Activated CD4-positive, CD25-positive, alpha-beta regulatory T cell (primary cell): ENCODE measurements at places on chromosomes 12 and 14.

GRCh38 chr14:69685716-69686115, 74.3 kb downstream of the SUSD6 start:
- no peak for DNase-seq

GRCh38 chr14:83312511-83312910, 1778.9 kb upstream of the SEL1L start:
- no peak for DNase-seq

- DNase-seq: no peak
These were observed 72.9 kb upstream of the FRMD6 start for GRCh38 chr14:51578853-51579252.

- DNase-seq: no peak
These were observed 2.0 kb upstream of the RNASE8 start for GRCh38 chr14:21055432-21056117.

GRCh38 chr12:121144416-121144914, 11.8 kb downstream of the P2RX7 start:
- no peak for DNase-seq

DNA sequence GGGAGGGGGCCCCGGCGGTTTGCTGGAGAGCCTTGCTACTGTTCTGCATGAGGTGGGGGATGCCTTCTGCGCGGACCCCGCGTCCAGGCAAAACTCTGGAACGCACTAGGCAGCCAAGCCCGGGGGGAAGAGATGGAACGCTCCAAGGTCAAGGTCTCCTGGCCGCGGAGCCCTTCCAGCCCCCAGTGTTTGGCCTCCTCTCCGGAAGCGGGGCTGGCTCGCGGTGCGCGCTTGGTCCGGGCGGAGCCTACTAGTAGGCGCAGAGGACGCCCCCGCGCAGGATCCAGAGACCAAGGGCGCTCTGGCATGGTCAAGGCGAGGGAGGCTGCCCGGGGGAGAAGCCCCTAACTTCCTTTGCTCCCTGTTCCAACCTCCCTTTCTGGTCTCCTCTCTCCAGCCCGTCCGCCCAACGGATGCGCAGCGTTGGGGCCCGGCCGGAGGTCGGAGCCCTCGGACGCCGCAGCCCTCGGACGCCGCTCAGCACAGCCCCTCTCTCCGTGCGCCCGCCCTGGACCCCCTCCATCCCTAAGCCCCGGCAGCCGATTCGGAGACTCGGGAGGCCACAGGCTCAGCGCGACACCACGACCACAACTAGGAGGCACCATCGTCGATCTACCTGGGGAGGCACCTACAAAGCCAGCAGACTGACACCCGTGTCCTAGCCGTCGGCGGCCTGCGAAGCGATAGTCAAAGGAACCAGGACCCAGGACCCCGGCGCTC, 669 bp upstream of the KCNK13 start:
- DNase-seq: no peak

GRCh38 chr14:99780690-99781089, 12.5 kb upstream of the EML1 start:
- no peak for DNase-seq

DNA sequence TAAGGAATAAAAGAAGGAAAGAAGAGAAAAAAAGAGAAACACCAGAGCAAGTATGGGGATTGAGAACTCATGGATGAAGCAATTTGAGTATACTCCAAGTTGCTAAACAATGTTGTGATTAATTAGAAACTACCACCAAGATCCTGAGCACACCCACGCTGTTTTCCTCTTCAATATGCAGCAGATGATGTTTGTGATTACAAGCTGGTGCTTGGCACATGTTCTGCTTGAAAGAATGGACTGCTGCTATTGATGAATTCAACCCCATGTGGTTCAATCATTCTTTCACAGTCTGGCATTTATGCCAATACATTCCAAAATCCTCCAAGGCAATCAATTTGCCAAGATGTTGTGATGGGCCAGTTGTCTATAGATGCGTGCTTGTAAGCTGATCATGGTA, 146.8 kb downstream of the SLC2A13 start:
- DNase-seq: no peak

DNA sequence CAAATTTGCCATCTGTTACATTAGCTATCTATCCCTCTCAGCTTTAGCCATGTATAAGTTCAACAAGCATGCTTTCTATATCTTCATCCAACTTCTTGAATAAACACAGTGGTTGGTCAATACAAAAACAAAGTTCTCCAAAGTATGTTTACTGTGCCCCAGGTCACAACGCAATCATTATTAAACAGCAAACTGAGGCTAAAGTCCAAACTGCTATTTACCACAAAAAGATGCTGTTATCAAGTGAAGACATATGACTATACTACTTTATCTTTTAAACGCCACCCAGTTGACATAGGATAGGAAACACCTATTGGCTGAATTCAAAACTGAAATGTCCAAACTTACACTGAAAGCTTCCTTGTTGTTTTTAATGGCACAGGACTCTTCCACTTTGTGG, 11.7 kb downstream of the ZCCHC8 start:
- DNase-seq: no peak

GRCh38 chr12:95205685-95206084, 11.6 kb downstream of the FGD6 start:
- no peak for DNase-seq

- no peak for DNase-seq
These were observed 84.3 kb upstream of the NCOR2 start for GRCh38 chr12:124651516-124652273.

DNA sequence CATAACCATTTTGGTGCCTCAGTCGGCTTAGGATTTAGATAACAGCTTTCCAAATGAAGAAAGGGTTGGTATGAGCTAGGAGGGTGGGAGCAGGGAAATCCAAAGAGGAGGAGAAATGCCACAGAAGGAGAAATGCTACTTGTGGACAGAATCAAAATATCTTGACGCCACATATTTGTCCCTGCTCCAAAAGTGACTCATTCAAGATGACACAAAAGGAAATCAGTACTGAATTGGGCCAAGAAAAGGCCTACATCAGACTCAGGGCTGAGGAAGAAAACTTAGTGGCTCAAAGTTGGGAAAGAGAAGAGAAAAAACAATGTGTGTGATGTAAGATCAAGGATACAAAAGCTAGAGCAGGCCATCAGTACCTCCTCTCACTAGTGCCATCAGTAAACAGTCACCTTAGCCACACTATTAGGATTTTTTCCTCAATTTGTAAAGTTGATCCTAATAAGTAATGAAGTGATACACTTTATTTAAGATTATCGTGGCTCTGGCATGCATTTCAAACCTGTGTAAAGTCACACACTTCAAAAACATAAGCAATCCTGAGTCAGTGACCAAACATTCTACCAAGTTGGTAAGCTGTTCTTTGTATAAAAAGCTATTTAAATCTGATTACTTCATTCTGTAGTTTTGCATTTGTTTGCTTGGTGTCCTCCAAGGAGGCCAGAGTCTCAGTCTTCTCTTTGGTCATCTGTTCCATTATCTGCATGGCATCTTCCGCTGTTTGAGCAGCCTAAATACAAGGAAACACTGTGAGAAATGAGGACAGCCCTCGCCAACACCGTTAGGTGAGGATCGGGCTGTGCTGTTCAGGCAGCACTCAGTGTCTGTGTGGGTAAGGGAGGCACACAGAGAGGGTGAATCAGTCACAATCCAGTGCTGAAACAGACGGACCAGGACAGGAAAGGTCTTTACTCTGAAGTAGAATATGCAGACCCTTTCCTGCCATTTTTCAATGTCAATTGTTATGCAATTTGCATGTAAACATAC, 52.6 kb upstream of the VPS33A start:
- no peak for DNase-seq

DNA sequence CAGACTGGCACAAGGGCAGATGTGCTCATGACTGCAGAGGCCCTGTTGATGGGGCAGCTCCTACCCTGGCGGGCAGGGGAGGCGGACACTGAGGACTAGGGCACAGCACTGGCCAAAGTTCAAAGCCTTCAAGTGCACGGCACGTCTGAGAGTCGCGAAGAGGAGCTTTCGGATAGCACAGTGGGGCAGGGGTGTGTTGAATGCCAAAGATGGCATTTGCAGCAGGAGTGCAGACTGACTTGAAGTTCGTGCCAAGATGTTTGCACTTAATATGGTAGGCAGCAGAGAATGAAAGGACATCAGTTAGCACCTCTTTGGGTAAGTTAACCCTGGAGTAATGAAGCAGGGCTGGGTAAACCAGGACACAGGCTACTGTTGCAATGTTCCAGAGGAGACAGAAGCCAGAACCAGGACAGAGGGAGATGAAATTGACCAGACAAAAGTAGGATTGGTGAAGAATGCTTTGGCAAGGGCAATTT, 6.7 kb upstream of the EML1 start:
- no peak for DNase-seq

GRCh38 chr12:7907009-7907408, 29.0 kb downstream of the SLC2A3 start:
- DNase-seq: no peak

- no peak for DNase-seq
These were observed 19.2 kb downstream of the PPTC7 start for GRCh38 chr12:110563702-110564470.

GRCh38 chr12:122158700-122159285, 15.2 kb downstream of the IL31 start:
- DNase-seq: no peak

GRCh38 chr12:75478116-75478794, 2.3 kb upstream of the GLIPR1 start:
- DNase-seq: no peak

GRCh38 chr12:5588176-5588575, 156.3 kb downstream of the NTF3 start:
- no peak for DNase-seq

- DNase-seq: no peak
These were observed 580.2 kb downstream of the MED13L start for GRCh38 chr12:115697340-115697739.

DNA sequence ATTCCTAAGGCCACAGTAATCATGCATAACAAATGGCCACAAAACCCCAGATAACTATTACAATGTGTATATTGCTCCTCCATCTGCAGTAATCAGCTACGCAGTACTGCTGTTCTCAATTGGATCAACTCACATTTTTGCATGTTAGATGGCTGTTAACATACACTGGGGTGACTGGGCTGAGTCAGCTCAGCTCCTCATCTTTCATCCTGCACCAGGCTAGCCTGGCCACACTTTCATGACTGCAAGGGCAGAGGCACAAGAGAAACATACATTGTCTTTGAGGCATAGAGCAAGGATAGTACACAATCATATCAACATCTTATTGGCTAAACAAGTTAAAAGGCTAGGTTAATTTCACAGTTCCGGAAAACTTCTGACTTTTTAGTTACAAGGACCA, 306.6 kb downstream of the SLC6A15 start:
- DNase-seq: no peak

DNA sequence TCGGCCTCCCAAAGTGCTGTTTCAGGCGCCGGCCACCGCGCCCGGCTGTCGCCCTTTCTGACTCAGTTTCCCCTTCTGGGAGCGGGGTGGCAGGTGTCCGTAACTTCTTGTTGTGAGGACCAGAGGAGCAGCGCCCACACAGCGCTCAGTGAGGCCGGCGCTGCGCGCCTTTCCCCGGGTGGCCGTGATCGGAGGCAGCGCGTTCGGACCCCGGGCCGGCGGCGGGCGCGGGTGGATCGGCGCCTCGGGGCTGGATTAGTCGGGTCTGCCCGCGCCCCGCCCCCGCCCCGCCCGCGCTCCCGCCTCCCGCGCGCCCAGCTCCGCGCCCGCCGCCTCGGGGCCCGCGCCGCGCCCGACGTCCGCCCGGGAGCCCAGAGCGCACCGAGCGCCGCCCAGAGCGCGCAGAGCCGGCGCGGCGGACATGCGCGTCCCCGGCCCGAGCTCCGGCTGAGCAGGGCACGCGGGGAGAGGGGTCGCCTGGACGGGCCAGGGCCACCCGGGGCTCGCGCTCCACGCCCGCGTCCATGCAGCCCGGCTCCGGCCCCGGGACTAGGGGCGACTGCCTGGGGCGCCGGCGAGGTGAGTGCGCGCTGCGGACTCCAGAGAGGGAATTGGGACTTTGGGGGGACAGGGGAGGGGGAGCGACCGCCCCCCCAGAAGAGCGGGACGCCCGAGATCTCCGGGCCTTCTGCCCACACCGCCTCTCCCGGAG, 50.6 kb downstream of the LRCOL1 start:
- DNase-seq: no peak

- DNase-seq: no peak
These were observed 39.3 kb upstream of the SSTR1 start for GRCh38 chr14:38168416-38168815.

GRCh38 chr12:115762936-115763335, 514.6 kb downstream of the MED13L start:
- DNase-seq: no peak

- DNase-seq: no peak
These were observed 6.7 kb downstream of the CDKN1B start for GRCh38 chr12:12723681-12724420.

GRCh38 chr12:51941604-51942003, 9.9 kb upstream of the ACVR1B start:
- DNase-seq: no peak

GRCh38 chr12:19916974-19917373, 451.4 kb upstream of the PDE3A start:
- no peak for DNase-seq

DNA sequence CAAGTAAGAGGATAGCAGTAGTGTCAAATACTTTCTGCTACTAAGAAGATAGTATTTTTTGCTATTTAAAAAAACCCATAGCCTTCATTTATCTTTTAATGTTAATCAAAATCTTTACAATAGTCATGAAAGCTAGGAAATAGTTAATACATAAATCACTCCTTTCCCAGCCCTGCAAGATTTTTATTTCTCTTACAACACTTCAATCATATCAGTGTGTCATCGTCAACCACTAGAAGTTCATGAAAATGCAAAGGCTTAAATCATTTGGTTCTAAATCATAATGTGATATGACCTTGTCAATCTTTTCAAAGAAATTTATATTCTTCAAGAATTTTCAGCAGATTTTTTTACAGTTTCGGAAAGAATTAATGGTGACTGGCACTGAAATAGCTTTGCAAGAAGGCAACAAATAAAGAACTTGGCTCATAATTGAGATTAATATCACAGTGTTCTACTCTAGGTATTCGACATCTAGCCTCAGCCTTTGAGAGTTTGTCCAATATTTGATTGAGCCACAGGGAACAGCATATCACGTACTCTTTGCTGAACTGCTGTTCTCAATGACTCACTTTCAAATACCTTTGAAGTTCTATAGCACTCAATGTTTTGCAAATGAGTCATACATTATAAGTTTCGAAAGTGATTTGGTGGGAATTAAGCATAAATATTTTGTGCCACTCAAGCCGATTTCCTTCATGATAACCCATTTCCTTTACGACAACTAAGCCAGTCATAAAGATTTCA, 384.0 kb upstream of the FOXG1 start:
- no peak for DNase-seq

- no peak for DNase-seq
These were observed 7.5 kb upstream of the SAV1 start for GRCh38 chr14:50675597-50675996.

DNA sequence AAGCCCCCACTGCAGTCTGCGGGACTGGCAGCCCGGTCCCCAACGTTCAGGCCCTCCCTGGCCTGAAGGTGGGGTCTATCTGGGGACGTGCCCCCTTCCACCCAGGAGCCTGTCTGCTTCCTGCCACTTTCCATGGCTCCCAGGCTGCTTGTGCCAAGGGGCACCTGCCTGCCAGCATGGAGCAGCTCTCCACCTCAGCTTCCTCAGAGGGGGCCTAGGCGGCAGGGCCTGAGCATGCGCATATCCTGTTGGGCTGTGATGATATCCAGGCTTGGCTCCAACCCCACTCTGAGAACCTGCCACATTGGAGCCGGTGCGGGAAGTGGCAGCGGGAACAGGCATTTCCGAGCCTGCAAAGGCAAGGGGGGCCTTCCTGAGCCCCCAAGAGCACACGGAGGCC, 57.4 kb downstream of the FUT8 start:
- DNase-seq: no peak
